ENCODE measurements at places on chromosomes 5 and 9.

- DNase-seq = no peak
Observed at GRCh38 chr5:151541571-151541970, 49.6 kb downstream of the FAT2 start.

GRCh38 chr5:170691657-170692056 is 91.9 kb upstream of the GABRP start:
- no peak for DNase-seq

GRCh38 chr5:52443187-52443586 is 344.5 kb upstream of the ITGA1 start:
- no peak for DNase-seq

DNA sequence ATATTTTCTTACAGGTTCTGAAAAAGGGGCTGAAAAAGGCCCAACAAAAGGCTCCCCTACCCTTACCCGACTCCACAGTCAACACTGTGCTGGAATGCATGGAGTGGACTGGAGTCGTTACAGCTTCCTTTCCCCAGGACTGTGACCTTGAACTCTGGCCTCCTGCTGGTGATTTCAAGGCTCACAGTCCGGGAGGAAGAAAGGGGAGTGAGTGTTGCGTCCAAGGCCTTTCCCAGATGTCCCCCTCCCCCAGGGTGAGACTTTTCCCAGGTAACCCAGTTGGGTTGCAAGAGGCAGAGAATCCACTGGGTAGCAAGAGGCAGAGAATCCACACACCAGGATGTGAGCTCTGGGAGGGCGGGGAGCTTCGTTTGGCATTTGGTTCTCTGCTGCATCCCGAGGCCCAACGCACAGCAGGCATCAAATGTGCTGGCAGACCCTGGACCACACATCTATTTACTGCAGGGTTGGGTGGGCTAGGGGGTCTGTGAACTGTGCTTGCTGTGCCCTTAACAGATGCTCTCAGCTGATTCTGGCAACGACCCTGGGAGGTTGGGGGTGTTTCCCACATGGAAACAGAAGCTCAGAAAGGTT is 37.5 kb downstream of the FABP6 start:
- DNase-seq = no peak

DNA sequence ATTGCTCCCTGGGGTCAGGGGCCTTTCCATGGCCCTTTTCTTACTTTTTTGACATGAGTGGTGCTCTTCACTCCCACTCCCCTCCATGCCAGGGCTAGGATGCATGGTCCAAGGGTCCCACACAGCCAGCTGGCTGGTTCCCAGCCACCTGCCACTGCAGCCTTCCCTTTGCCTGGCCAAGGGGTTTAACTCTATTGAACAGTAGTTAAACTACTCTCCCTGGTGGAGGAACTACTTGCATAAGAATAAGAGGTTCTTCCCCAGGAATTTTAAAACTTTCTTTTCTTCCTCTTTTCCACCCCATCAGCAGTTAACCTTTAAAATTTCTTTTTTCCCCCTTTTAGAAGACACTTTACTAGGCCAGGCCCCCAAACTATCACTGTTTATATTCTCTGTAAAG is 1532.8 kb upstream of the ACO1 start:
- DNase-seq = no peak

- no peak for DNase-seq
Observed at GRCh38 chr5:22258139-22258538, 595.0 kb downstream of the CDH12 start.

GRCh38 chr9:125183054-125183453 is 6.5 kb downstream of the PPP6C start:
- no peak for DNase-seq

DNA sequence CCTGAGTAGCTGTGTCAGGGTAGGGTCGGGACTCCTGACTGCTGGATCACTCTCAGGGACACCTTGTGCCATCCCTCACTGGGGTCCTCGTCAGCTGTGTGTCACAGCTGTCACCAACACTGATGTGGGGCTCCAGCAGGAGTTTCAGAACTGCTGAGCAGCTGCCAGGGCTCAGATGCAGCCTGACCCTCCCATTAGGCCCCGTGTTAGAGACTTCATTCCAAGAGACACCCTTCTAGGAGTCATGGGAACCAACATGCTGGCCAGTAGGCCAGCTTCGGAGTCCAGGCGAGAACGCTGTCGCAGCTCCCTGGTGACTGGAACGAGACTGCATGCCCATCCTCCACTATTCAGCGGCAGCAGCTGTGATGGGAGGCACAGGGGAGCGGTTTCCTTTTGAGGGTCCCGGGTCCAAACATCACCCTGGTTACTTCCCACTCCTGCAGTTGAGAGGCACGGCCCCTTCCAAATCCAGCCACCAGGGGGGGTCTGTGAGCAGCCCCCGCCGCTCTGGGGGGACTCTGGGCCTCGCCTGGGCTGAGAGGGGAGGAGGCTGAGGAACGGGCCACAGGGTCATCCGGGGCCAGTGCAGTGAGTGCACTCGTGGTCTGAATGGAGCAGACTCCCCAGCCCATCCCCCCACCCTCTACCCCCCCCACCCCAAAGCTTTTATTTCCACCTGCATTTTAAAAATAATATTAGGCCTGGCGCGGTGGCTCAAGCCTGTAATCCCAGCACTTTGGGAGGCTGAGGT is 12.6 kb upstream of the TCF7 start:
- DNase-seq = no peak

GRCh38 chr5:127967983-127968592 is 115.5 kb upstream of the SLC12A2 start:
- no peak for DNase-seq

GRCh38 chr9:98690686-98691085 is 18.0 kb downstream of the GABBR2 start:
- DNase-seq = no peak

- peak; percentile 84 for DNase-seq
Observed at GRCh38 chr9:4604678-4605095, 57.4 kb upstream of the PLPP6 start.

DNA sequence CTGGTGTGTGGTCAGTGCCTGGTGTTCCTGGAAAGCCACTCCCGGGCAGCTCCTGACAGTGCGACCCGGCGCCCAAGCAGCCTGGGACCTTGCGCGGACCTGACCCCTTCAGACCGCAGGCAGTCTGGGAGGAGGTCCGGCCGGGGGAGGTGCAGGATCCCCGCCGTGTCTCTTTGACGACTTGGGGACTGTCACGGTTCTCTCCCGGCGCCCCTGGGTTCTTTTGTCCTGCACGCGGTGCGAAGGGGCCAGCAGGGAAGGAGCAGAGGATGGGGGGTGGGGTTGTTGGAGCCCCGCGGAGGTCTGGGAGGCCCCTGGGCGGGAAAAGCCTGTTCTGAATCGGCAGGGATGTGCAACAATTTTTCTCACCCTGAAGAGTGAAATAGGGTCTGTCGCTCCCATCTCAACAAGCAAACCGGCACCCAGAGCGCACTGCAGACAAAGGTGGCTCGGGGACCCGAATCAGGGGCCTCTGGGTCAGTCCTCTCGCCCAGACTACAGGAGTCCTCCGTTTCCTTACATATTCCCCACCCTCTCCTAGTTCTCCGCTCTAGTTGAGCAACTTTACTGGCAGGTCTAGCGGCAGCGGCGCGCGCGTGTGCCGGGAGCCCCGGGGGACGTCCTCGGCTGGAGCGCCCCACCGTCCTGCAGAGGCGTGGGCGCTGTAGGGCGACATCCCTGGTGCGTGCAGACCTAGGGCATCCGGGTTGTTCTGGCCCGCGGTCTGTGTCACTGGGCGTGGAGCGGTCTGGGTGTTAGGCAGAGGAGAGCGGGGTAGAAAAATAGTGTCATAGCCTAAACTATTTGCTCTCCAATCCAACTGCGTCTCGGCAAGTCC is 1.2 kb downstream of the VCAN start:
- no peak for DNase-seq

DNA sequence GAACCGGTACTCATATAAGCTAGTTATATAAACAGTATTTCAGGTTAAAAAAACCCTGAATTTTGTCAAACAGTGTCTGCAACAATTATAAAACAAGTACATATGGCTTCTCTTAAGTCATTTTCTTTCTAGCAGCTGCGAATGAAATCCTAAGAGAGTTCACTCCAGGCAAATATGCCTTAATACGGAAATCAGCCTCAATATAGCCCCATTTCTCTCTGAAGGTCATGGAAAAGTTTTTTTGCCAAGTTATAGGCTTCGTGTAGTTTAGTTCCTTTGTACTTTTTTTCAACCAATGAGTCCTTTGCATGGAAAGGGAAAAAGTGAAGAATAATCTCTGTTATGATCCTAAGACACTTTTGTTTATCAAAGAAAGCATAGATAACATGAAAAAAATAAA is 848.0 kb upstream of the ACO1 start:
- DNase-seq = no peak

GRCh38 chr5:181160152-181160754 is 12.9 kb downstream of the OR2V2 start:
- peak; percentile 8 for DNase-seq

DNA sequence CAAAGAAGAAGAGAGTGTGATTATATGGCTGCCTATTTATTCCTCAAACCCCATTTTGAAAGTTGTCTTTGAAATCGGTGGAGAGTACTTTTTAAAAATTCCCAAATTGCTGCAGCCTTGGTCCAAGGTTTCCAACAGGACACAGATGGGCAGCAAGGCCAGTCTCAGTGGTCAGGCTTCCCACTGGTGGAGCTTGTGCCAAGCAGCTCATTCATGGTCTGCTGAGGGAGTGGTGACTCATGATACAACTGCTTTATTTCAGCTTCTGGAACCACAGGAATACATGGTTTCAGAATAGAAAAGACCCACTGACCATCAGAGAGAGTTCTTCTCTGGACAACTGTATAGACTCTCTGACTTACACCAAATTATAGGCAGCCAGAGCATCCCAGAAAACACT is 673.1 kb upstream of the KLF4 start:
- no peak for DNase-seq

DNA sequence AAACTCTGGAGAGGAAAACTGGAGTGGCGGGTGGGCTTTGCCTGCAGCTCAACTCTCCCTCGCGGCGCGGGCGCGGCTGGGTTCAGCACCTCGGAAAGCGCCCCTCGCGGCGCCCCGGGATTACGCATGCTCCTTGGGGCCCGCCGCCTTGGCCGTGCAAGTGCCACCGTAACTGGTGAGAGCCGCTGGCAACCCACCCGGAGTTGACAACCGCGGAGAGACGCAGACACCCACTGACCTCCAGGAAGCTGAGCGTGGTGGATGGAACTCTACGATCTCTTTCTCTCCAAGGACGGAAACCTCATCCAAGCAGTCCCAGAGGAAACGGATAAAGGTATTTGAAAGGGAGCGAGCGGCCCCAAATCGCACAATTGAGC is 194 bp upstream of the RXFP3 start:
- peak; percentile 54 for DNase-seq

DNA sequence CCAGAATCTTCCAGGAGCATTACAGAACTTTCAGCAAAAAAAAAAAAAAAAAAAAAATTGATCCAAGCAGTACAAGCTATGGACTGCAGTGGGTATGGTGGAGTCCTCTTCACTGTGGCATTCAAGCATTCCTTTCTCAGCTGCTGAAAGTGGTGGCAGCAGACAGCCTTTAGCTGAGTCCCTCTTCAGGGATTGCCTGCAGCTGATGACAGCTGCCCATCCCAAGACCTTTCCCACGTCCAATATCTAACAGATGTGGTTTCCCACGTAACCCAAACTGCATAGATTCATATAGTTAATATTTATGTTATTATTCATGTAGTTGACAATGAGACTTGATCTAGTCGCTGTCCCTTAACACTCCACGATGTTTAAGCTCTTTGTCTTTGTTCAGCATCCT is 475.9 kb downstream of the TLE1 start:
- no peak for DNase-seq

DNA sequence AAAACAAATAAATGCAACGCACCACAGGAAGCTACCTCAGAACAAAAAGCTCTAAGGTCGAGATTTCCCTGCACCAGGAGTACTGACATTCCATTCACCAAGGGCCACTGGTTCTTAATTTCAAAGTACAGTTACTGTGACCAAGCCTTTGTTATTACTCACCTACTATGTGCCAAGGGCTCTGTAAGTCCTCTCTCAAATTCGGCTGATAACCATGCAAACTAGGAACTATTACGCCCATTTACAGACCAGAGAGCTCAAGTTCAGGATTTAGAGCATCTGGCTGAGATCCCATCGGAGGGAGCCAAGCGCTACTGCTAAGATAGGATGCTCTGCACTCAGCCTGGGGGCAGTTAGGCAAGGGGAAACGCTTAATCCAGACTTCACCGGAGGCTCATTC is 5.6 kb downstream of the MYO10 start:
- DNase-seq = no peak

- no peak for DNase-seq
Observed at GRCh38 chr5:94751460-94751859, 133.0 kb downstream of the SLF1 start.

DNA sequence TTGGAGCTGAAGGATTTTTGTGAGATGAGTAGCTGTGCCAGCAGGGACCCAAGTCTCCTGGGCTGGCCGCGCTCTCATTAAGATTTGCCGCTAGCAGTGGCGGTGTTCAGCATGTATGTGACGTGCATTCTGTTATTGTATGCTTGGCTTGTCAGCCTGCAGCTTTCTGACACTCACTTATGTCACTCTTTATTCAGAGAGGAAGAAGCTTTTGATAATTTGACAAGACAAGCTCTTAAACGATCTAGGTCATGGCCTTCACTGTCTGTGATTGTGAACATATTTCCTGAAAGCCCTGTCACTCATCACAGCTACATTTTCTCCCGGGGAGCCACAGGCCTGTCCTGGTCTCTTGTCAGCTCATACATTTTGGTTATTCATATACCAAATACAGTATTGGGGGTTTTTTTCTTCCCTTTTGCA is 98.2 kb upstream of the GRHPR start:
- DNase-seq = no peak

- no peak for DNase-seq
Observed at GRCh38 chr5:112263469-112263868, 155.6 kb downstream of the EPB41L4A start.

- peak; percentile 11 for DNase-seq
Observed at GRCh38 chr5:66498791-66499207, 97.4 kb upstream of the MAST4 start.

DNA sequence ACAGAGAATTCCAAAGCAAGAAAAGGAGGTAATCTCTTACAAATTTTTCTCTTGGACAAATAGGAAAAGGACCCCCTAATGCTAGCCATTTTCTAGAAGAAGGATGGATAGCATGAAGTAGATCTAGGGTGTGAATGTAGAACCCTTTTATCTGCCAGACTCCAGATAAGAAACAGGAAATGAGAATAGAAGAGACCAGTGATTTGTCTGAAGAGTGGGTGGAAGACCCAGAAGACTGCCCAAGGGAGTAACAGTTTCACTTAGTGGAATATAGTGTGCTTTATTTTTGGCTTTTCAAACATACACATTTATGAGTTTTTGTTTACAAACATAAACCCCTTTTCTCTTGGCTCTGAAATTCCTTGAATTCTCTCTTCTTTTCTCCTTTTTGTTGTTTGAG is 25.0 kb downstream of the ECM2 start:
- no peak for DNase-seq

GRCh38 chr9:15211815-15212495 is 95.1 kb downstream of the TTC39B start:
- no peak for DNase-seq

GRCh38 chr9:99044827-99045226 is 60.1 kb upstream of the TGFBR1 start:
- DNase-seq = no peak

DNA sequence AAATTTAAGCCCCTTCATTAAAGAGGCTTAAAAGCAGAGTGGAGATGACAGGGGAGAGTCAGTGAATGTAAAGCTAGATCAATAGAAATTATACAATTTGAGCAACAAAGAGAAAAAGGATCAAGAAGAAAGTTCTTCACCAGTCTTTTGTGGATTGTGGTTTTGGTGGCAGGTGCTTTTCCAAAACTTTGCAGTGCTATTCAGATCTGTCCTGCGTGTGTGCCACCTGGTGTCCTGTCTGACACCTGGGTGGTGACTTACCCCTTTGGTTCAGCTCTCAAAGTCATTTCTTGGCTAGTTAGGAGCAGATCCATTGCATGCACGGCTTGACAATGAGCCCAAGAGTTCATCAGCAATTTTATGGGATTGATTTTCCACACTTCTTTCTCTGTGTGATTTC is 69.4 kb downstream of the SREK1 start:
- DNase-seq = no peak

All from NCI-H2081 (cell line).